ENCODE measurements at places on chromosomes 7 and 10.

GRCh38 chr7:108093851-108094331 is 36.3 kb downstream of the LAMB4 start:
- no peak for DNase-seq

GRCh38 chr7:83677180-83677866 is 28.4 kb upstream of the SEMA3E start:
- DNase-seq = no peak

- DNase-seq = no peak
Measured at GRCh38 chr10:4515721-4516120, 310.3 kb upstream of the AKR1E2 start.

GRCh38 chr10:74451127-74451829 is 300.3 kb downstream of the ADK start:
- DNase-seq = no peak

GRCh38 chr10:72133517-72133916 is 45.2 kb upstream of the SPOCK2 start:
- DNase-seq = no peak

- peak; percentile 64 for DNase-seq
Measured at GRCh38 chr7:149496642-149497391, 792 bp downstream of the ZNF746 start.

GRCh38 chr10:93413252-93413689 is 68.9 kb downstream of the MYOF start:
- no peak for DNase-seq

DNA sequence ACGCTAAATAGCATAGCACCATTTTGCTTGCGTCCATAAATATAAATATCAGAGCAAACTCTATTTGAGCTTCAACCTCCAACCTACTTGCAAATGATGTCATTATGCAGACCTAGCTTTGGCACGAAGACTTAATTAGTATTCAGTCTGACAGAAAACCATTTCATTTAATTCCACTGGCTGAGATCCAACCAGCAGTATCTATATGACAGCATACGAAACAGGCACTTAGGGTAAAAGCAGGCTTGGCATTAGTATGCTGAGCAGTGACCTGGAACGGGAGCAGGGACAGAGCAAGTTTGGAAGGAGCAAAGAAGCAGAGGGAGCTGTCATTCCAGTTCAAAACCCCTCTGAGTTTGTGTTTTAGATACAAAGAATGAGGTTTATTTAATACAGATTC is 312.5 kb upstream of the CHRM2 start:
- DNase-seq = no peak

- DNase-seq = no peak
Measured at GRCh38 chr10:34407324-34407805, 407.7 kb downstream of the PARD3 start.

DNA sequence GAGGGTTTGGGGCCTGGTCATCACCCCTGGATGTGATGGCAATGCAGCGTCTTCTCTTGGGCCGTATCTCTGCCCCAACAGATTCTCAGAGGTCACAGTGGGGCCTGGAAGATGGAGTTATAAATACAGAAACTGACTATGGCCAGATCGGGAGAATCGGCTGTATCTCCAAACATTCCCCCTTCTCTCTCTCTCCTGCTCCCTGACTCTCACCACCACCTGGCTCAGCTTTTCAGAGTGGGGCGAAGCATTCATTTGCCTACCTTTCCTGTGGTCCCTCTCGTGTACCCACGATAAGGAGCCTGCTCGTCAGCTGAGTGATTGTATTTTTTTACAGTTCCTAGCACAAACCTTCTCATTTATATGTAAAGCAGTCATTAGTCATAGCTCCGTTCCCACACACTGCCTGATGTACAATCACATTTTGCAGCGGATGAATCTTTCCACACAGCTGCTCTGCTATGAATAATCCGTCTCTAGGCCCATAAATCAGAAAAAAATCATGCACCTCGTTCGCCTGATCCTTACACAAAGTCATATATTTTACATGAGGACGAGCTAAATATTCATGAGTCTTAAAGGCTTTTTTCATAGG is 23.2 kb upstream of the BTRC start:
- no peak for DNase-seq

DNA sequence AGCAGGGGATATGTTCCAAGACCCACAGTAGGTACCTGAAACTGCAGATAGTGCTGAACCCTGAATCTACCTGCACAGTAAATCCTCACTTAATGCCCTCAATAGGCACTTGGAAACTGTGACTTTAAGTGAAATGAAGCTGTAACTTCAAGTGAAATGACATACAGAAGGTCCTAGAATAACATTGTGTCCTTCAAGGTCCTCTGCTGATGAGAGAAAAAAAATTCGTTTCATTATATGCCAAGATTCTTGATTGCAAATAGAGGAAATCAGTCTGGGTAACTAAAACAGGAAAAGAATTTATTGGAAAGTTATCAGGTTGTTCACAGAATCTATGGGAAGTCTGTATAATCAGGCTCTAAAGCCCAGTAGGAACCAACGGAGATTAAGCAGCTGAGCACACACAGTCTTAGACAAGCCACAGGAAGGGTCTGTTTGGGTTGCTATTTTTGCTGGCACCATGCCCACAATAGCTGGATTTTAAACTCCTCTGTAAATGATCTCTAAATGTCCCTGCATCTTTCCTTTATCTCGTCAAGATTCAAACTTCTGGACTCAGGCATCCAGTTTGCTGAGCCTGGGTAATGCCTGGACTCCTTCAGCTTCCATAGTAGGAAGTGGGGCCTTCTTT is 57.5 kb downstream of the EXOC4 start:
- no peak for DNase-seq

DNA sequence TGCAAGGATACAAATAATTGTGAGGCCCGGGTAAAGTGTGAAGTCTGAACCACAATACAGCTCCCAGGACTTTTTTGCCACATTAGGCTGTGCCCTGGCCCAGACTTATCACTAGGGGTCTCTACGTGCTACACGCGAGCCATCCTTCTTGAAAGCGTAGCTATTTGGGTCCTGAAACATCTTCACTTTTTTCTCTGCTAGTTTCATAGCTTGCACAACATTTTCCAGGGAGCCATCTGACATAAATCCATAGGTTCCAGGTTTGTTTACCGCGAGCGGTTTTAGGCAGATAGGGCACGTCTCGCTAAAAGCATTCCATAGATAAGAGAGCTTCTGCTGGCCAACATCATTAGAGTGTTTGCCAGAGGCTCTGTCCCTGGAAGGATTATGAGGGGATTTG is 226.5 kb downstream of the RPS24 start:
- DNase-seq = no peak

GRCh38 chr10:111151595-111152307 is 74.9 kb downstream of the ADRA2A start:
- DNase-seq = no peak

- DNase-seq = no peak
Measured at GRCh38 chr7:24881623-24882022, 98.4 kb downstream of the OSBPL3 start.

DNA sequence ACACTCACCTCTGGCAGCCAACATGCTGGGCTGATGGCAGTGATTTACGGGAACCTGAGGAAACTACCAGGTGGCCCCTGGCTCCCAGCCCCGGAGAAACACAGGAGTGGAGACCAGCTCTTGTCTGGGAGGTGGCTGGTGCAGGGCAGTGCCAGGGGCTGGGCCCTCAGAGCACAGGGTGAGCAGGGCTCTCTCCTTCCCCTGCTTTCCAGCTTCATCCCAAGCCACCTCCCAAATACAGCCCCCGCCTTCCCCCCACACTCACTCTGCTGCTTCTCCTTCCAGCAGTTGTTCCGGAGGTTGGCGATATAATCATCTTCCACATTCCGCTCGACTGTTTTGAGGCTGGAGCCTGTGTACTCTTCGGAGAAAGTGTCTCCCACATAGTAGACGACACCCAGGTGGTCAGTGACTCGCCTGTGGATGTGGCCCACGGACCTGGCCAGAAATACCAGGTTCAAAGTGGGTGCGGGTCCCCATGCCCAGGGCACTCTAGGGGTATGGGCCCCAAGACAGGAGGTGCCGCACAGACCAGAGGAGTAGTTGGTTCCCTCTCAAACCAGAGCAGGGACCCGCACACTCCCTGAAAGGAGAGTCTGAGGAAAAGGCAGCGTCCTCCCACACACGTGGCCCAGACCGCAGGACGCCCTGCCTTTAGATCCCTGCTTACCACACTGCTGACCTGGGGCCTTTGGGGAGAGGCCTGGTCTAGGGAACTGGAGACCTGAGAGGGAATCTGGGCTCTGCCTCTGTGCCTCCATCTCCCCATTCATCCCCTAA is 18.3 kb downstream of the DNAJB12 start:
- no peak for DNase-seq

- DNase-seq = no peak
Measured at GRCh38 chr10:6699336-6699735, 119.3 kb upstream of the PRKCQ start.

GRCh38 chr10:85459906-85460305 is 906.7 kb downstream of the GRID1 start:
- no peak for DNase-seq

DNA sequence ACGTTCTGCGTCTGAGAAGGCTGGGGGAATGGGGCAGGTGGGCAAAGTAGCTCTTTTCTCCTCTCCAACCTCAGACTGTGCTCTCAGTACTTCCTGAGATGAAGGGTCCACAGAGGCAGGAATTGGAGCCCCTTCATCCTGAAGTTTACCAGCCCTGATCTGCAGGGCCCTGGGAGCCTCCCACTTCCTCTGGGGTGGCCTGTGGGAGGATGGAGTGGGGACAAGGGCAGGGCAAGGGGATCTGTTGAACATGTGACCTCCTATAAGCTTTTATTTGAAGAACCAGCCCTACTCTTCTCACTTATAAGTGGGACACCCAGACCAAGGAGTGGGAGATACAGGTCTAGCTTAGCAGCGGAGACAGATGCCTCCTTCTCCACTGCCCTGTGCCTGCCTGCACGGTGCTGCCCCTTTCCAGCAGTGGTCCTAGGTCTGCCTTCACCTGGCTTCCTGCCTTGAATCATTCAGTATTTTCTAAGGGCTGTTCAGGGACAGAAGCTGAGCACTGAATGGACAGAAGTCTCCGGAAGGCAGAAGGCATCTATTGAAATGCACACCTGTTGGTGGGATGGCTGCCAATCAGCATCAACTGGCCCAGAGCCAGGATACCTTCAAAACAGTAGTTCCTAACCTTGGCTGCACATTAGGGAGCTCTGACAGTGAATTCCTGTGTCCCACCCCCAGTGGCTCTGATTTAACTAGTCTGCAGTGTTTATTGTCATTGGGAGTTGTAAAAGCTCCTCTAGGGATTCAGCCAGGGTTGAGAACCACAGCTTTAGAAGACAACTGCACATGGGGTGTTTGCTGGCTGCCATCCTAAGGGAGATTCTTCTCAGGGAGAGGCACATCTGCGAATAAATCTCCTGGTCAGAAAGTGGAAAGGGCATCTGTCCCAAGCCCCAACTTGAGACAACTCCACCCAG is 2.7 kb upstream of the ARHGAP22 start:
- no peak for DNase-seq

GRCh38 chr10:38027986-38028385 is 17.5 kb downstream of the ZNF33A start:
- no peak for DNase-seq

DNA sequence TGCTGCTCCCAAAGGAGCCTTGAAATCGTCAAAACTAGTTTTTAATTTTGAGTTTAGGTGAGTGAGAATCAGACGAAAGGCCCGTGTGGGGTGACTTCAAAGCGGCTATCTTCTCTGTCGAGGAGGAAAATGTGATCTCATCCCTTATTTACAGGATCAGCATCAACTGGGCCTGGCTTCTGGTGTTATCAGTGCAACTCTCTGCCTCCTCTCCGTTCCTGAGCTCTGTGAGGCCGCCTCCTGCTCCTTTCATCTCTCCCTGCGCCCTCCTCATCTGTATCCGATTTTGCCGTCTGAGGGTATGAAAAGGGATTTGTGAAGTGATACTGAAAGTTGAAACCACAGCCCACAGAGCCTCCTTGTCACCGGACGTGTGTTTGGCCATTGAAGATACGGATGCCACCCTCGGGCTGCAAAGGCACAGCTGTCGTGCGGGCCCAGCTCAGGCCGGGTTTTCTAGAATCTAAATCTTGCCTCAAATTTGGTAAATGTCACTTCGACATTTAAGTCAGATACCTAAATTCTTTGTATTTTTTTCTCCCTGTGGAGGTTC is 408.7 kb upstream of the ADARB2 start:
- DNase-seq = no peak

DNA sequence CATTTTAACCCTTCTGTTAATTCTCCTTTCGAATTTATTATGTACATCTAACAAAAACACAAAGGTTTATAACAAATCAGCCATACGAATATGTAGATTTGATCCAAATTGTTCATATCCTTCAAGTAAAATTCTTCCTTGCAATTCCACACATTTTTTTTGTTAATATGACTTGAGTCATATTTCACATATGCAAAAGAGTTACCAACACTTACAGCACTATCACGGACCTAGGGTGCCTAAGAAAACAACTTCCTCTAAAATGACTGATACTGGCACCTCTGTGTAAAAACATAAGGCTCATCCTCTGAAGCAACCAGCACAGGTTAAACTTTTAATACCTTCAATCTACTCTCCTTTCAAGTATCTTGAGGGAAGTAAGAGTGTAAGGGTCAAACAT is 451.8 kb downstream of the SEMA3D start:
- DNase-seq = no peak

DNA sequence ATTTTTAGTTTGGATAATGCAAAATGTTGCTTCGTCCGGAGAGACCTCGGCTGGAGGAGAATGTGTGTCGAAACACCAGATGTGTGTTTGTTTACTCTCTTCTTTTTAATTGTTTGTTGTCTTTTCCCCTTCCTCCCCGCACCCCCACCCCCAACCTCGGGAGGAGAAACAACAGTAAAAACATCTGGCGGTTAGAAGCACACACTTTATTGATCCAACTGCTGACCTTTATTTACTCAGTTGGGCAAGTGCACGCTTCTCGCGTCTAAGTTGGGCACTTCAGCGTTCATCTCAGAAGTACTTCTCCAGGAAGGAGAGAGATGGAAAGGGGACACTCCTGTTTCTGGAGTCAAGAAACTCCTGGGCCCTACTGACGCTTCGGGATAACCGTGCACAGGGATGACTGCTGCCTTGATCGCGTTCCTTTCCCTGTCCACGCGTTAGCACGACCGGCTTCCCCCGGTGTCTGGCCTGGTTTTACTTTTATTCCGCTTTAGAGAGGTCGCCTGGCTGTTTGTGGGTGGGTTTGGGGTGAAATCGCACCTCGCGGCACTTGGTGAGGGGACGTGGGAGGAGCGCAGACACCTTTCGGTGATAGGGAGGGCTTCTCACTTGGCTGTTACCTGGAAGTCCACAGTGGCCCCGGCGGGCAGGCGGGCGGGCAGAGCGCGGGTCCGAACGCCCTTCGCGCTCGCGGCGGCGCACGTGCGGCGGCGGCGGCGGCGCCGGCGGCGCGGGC is 168.3 kb upstream of the PPP1R3A start:
- DNase-seq = peak; percentile 54

GRCh38 chr7:42164881-42165428 is 72.1 kb downstream of the GLI3 start:
- DNase-seq = no peak

GRCh38 chr7:54664235-54665228 is 94.5 kb downstream of the SEC61G start:
- peak; percentile 89 for DNase-seq

- no peak for DNase-seq
Measured at GRCh38 chr7:158282461-158283001, 305.1 kb downstream of the PTPRN2 start.

DNA sequence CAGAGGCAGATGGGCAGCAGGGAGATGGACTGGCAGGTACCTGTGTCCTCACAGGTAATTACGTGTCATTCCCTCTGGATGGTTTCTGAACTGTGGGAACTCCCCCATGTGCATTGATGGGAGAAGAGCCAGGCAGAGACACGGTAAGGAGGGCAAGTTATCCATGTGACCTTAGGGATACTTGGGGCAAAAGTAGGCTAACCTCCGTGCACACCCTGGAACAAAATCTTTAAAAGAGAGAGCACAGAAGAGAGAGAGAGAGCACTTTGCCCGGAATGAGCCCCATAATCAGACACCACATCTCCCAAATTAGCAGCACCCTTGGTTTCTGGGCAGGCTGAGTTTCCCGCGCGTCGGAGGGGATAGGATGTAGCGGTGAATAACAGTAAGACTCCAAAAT is 423.2 kb downstream of the PAXIP1 start:
- DNase-seq = no peak
